Urinary bladder (tissue), 4 donors: ENCODE measurements at places on chromosomes 5 and 9. TPM values are rescaled to one million over a fixed set of nuclear protein-coding genes. Genes with fewer than 3 reads are reported as not detected.

The PCDHA2 gene
- total RNA-seq = 0.37 TPM

- DNase-seq = no peak
Observed at GRCh38 chr9:134214766-134215419, 50.5 kb upstream of the RNU6ATAC start.

The NR2F1-AS1 gene
- 61.4 TPM for total RNA-seq

- no peak for DNase-seq
Observed at GRCh38 chr9:78905387-78905786, 608.5 kb downstream of the PSAT1 start.

GRCh38 chr5:133384903-133385302 is 227.4 kb downstream of the FSTL4 start:
- no peak for DNase-seq
